ENCODE measurements at places on chromosomes 6 and 20.

GRCh38 chr6:97110149-97110548, 172.9 kb downstream of the MMS22L start:
- DNase-seq = no peak

GRCh38 chr6:107144014-107144413, 28.7 kb upstream of the BEND3 start:
- DNase-seq = no peak

GRCh38 chr20:56513161-56514150, 11.1 kb upstream of the FAM209A start:
- DNase-seq = no peak

GRCh38 chr6:103783329-103783728, 1076.4 kb downstream of the HACE1 start:
- no peak for DNase-seq

DNA sequence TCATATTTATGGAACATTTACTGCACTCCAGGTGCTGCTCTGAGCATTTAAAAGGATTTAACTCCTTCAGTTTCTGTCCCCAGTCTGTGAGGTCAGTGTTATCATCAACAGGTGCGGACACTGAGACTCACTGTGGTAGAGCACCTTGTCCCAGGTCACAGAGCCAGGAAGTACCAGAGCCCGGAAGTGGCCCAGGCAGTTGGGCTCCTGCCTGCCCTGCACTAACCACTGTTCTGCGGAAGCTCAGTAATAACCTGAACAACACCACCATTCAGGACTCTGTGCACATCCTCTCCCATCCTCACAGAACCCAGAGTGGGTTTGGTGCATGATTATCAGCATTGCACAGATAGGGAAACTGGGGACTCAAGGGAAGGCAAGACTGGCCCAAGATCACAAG, 16.8 kb upstream of the SIRPG start:
- no peak for DNase-seq

DNA sequence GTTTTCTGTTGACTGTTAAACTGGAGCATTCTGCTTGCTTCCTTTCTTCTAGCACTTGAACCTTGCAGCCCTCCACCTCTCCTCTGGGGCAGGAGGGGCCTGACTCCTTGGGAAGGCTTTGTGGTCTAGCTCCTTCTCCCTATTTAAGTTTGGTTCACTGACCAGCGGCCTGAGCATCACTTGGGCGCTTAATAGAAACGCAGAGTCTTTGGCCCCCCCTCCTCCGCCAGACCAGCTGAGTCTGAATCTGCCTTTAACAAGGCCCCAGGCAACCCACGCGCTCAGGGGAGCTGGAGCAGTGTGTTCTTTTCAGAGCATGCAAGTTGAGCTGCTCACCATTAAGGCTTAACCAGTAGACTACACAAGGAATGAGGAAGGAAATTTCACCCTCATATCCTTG, 225.7 kb downstream of the NRN1 start:
- no peak for DNase-seq

- DNase-seq = no peak
Measured at GRCh38 chr6:120779441-120779840, 554.8 kb downstream of the TBC1D32 start.

- no peak for DNase-seq
Measured at GRCh38 chr6:33490198-33490597, 35.8 kb downstream of the ZBTB9 start.

DNA sequence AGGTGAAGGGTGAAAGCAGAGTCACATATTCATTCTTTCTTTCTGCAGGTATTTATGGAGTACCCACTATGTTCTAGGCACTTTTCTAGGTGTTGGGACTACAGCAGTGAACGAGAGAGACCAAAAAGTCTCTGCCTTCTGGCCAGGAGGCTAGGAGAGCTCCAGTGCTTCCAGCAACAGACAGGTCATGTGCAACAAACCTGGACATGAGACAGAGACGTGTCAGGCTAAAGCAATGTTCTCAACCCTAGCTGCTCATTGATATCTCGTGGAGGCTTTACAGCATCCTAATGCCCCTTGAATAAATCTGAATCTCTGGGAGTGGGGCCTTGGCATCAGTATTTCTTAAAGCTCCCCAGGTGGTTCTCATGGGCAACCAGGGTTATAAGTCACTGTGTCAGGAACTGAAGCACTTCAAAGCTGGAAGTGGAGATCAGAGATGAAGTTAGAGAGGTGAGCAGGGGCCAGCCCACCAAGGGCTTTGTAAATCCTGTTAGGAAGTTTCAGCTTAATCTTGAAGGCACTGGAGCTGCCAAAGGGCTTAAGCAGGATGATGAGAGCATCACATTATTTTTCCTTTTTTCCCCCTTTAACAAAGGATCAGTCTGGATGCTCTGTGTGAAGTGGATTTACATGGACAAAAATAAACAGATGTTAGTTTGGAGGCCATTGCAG, 13.0 kb upstream of the TBCC start:
- DNase-seq = no peak

GRCh38 chr20:35598476-35598875, 17.2 kb upstream of the SPAG4 start:
- DNase-seq = no peak

DNA sequence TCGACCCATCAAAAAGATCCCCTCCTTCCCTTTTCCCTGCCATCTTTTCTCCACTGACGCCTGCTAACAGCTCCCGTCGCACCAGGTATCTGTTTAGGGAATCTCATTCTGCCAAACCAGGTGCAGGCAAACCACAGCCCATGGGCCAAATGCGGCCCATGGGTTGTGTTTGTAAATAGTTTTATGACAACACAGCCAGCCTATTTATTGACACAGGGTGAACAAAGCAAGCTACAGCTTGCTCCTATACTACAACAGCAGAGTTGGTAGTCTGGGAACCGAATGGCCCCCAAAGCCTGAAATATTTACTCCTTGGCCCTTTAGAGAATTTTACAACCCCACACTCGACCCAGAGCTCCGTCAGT, 16.4 kb downstream of the NFATC2 start:
- DNase-seq = no peak

DNA sequence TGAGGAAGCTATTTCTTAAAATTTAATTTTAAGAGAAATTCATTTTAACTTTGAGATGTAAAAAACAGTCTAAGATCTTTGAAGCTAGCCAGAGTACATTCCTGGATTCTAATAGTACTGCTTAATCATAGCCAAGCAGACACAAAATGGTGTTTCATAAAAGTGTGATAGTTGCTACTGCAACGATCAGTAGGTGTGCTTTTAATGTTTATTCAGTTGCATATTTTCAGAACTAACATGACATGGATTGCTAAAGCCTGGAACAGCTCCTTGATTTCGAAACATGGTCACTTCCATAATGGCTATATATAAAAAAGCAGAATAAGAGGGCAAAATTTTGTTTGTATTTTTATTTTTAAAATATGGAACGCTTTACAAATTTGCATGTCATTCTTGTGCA, 35.5 kb downstream of the SESN1 start:
- DNase-seq = no peak

DNA sequence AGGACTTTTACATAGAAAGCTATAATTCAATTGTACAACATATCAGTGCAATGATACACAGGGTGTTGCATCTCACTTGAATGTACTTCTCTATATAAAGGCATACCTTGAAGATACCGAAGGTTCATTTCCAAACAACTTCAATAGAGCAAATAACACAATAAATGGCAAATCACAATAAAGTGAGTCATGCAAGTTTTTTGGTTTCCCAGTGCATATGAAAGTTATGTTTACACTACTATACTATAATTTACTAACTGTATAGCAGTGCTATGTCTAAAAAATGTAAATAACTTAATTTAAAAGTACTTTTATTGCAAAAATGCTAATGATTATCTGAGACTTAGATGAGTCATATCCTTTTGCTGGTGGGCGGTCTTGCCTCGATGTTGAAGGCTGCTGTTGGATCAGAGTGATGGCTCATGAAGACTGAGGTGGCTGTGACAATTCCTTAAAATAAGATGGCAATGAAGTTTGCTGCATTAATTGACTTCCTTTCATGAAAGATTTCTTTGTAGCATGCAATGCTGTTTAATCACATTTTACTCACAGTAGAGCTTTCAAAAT, 188.8 kb downstream of the TASP1 start:
- no peak for DNase-seq

DNA sequence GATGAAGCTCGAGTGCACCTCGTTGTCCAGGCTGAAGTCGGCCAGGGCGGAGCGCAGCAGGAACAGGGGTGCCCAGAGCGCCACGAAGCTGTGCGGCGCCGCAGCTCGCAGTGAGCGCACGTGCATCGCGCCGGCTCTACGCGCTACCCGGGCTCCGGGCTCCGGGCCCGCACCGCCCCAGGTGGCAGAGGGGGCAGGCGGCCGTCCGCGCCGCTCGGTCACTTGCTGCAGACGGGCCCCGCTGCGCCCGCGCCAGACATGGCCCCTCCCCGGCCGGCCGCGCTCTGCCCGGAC, 497 bp downstream of the BMP7 start:
- no peak for DNase-seq

DNA sequence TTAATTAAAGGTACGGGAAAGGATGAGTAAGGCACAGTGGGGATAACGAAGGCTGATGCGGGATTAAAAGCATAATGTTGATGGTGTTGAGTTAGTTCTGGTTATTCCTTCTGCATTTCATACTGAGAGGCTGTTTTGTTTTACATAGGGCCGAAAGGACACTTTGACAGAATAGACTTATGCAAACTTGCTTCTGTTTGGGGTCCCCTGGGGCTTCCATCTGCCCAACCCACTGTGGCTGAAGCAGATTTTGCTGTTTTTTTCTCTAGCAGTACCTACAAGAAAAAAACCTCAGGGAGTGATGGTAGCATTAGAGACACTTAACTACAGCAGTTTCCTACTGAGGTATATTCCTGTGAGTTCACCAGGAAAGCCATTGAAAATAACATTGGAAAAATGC, 136.1 kb upstream of the SUPT3H start:
- DNase-seq = no peak

GRCh38 chr6:28960846-28961500, 37.2 kb upstream of the TRIM27 start:
- DNase-seq = no peak

DNA sequence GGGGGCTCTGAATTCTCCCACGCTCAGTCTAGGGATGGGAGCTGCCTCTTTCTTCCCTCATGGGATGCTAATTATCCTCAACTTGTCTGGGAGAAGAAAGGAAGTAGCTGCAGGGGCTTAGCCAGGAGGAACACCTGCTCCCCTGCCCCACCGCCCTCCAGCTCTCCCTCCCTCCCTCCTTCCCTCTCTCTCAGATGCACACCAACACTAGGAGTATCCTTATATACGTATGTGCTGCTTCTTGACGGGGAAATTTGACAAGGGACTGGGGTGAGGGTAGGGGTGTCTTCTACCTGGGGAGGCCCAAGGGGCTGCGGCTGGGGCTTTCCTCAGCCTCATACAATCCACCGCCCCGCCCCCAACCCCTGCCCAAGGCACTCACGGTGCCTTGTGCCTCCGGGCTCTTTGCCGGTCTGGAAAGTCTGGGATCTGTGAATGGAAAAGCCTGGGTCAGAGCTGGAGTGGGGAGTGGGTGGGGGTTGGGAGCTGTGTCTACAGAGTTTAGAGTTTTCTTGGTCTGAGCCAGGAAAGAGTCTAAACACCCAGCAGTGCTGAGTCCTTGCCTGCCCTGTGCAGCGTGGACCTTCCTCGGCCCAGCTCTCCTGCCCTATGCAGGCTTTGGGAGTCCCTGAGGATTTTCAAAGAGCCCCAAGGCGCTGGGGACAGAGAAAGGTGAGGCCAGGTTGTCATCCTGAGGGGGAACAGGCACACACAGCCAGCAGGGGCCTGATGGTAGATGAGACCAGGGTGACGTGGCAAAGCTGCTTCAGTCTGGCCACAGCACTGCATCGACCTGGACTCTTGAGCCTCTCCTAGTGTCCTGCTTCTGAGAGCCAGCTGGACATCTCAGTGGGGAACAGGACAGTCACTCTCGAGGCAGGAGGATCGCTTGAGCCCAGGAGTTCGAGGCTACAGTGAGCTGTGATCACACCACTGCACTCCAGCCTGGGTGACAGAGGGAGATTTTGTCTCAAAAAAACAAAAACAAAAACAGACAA, 29.3 kb upstream of the EMILIN3 start:
- DNase-seq = no peak

- DNase-seq = no peak
Measured at GRCh38 chr6:36169023-36170007, 27.2 kb upstream of the BRPF3 start.

GRCh38 chr20:61419010-61419409, 166.9 kb downstream of the CDH4 start:
- no peak for DNase-seq

All from effector memory CD4-positive, alpha-beta T cell (primary cell).